Activated CD8-positive, alpha-beta memory T cell treated with anti-CD3 and anti-CD28 coated beads for 1 hour (primary cell): ENCODE measurements at places on chromosomes 4 and X.
A peak's percentile ranks its signal among the peaks of the same experiment; 100 is the strongest.

DNA sequence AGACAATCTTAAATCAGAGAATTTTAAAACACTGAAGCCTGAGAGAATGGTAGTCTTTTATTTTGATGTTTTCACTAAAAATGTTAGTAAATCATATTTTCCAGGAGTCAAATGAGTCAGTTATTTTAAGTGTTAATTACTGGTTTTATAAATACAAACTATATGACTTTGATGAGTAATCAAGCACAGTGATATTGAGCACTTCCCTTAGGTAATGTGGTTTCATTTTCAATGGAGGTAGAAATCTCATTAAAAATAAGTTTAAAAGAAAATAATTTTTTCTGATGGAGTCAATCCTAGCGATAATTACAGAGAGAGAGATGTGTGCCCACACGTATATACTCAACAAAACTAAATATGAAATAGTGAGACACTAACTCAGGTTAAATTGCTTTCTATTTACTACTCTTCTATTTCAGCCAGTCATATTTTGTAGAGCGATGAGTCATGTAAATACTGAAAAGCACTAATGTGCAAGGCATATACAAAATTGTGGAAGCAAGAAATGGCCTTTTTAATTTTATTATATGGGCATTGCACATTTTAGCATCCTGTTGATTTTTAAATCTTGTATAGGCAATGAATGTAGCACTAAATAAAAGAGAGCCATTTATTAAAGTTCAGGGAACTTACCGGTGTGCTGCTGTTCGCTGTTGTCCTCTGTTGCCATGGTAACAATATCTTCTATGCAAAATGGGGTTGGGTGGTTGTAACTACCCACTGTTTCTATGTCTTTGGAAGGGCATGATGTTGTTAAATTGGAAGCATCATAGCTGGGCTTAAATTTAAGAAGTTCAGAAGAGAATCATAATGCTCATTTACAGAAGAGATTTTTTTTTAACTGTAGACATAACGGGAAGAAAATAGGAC is 513.7 kb downstream of the TLL1 start:
- DNase-seq: no peak

- no peak for DNase-seq
Observed at GRCh38 chr4:100805538-100805937, 287.7 kb upstream of the EMCN start.

DNA sequence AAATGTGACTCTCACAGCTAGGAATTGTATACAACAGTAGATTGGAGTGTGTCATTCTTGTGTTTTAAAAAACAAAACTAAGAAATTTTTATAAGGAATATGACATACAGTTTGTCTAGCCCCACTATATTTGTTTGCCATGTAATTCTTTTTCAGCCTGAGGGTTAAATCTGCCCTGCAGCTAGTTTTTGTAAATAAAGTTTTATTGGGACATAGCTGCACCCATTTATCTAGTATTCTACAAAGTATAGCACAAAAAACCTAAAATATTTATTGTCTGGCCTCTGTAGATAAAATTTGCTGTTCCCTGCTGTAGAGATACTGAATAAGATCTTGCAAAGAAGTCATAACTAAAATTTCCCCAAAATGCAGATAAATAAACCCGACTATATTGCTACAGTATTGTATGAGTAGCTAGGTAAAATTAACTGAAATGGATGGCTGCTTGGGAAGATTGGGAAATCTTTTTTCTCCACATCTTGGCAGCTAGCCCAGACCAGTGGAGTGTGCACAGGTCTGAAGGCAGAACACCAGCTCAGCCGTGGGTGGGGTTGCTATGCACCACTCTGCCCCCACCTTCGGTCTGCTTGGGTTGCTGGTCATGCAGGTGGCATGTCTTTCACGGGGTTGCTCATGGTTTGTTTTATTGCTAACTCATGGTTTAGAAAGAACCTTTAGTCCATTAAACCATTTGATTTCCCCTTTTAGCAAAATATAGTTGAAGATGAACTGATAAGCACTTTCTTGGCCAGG is 127.9 kb downstream of the KLHL8 start:
- no peak for DNase-seq

DNA sequence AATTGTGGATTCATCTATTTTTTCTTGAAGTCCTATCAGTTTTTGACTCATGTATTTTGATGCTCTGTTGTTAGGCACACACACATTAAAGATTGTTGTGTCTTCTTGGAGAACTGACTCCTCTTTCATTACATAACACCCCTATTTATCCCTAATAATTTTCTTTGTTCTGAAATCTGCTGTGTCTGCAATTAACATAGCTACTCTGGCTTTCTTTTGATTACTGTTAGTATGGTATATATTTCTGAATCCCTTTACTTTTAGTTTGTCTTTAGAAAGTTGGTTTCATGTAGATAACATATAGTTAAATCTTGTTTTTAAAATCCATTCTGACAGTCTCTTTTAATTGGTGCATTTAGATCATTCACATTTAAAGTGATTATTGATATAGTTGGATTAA is 5.1 kb upstream of the PJA1 start:
- no peak for DNase-seq

GRCh38 chrX:119753639-119754257 is 4.6 kb upstream of the SOWAHD start:
- peak; percentile 24 for DNase-seq

DNA sequence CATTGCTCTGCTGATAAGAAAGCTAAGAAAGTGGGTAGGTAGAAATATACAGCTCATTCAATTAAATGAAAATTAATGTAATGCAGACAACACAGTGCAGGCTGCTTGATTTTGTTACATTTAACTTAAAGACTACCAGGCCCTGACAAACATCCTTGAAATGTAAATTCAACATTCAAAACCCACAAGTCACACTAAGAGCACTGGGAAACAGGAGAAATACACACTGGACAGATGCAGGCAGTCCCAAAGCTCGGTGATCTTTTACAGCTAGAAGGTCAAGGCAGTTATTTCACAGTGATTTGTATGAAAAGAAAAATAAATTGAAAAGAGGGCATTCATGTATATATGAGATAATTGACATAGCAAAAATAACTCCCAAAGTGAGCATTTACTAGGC is 94.3 kb upstream of the PLAC1 start:
- no peak for DNase-seq

- DNase-seq: no peak
Observed at GRCh38 chr4:110452546-110452945, 23.4 kb upstream of the ENPEP start.

- DNase-seq: no peak
Observed at GRCh38 chr4:177302371-177303100, 7.1 kb upstream of the NEIL3 start.

DNA sequence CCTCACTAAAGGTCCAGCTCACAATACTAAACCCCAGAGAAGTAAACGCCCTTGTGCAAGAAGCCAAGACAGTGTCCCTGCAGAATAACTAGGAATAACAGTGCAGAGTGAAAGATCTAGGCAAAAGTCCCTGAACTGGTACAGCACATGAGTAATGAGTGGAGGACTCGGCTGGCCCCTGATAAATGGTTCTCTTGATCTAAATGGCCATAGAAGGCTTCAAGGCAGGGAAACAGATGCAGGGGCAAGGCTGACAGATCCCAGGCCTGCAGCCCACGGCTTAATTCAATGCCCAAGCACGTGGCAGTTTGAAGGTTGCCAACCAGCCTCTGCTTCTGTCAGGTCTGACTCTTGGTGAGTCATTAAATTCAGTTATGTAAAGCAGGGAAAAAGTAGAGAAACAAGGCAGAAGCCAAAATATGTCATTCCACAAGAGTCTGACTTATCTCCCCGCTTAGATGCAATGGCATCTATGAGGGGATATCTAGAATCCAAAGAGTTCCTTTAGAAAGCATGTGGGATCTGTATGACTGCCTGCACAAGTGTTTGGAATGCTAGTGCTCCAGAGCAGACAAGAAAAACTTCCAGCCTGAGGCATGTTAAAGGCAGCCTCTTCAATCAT is 121.3 kb downstream of the PRDM5 start:
- no peak for DNase-seq

- DNase-seq: no peak
Observed at GRCh38 chrX:12580548-12580947, 210.7 kb upstream of the PRPS2 start.

DNA sequence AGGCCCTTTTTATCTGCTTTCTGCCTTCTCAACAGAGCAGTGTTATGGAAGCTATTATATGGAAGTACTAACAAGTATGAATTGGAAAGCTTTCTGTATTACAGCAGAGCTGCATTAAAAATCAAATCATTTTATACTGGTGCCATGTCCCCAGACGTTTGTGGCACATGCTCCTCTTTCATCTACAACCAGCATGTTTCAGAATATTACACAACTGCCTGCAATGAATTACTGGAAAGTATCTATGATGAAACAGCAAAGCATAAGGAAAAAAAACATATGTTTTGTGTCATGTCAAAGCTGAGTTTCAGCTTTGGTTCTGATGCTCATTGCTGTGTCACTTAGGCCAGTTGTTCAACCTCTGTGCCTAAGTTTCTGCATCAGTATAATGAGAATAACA is 576.8 kb downstream of the GBA3 start:
- no peak for DNase-seq

DNA sequence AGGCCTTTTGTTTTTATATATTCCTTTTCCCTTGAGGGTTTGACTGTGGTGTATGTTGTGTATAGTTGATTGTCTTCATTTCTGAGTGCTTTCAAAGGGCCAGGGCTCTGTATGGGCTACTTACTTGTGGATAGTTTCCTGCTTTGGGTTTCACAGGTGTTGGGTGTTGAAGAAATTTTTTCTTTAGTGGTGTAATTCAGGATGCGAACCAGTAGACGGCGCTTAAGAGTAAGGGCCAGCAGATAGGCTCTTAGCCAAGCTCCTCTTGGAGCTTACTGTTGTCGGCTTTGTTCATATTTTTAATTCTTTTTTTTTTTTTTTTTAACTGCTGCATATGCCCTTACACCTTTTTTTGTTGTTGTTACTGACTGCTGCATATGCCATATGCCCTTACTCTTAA is 276.3 kb upstream of the GALNT7 start:
- no peak for DNase-seq

DNA sequence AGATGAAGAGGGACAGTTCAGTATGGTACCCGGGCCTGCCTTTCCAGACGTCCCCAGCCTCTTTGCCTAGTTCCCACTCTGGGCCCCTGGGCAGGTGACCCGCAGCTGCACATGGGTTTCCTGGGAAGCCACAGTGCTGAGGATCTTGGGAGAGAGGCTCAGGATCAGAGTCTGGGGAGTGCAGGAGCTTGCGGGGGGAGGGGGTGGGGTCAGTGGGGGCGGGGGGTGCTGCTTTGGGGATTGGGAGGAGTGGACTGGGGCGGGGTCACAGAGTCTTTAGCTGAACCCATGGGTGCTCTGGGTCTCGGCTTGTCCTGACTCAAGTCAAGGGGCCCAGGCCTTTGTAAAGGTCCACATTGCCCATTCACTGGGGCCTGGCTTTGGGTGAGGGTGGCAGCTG is 63.6 kb downstream of the TBL1X start:
- no peak for DNase-seq

- no peak for DNase-seq
Observed at GRCh38 chr4:109552237-109552636, 7.8 kb upstream of the MCUB start.

DNA sequence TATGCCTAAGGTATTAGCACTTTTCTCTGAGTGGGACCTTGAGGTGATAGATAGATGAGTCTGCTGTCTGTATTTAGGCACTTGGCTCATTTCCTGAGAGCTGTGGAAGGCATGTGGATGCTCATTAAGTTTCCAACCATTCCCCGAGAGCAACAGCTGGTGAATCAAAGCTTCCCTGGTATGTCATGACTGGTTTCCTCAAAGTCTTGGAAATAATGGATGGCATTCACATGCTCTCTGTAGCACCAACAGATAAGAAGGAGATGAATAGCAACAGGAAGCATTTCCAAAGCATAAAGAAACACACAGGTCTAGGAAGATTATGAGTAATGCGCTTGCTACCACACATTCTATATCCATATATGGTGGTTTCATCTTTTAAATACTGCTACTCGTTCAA is 118.3 kb upstream of the ETNPPL start:
- DNase-seq: no peak

GRCh38 chrX:69262036-69262936 is 97.0 kb upstream of the PJA1 start:
- DNase-seq: no peak
